ENCODE measurements at places on chromosomes 5 and 9. TPM values are rescaled to one million over a fixed set of nuclear protein-coding genes. Genes with fewer than 3 reads are reported as not detected.

The FOXD4L5 gene
- total RNA-seq: not detected

The GMCL2 gene
- 0.07 TPM for total RNA-seq

The IL9 gene
- total RNA-seq: not detected

The ARL15 gene
- total RNA-seq: 7.4 TPM

The FAXDC2 gene
- total RNA-seq: not detected

- DNase-seq: no peak
Observed at GRCh38 chr5:179840766-179841165, 17.9 kb downstream of the MRNIP start.

- no peak for DNase-seq
Observed at GRCh38 chr5:154647761-154648145, 107.4 kb upstream of the LARP1 start.

GRCh38 chr5:40396317-40396716 is 283.4 kb upstream of the PTGER4 start:
- no peak for DNase-seq

DNA sequence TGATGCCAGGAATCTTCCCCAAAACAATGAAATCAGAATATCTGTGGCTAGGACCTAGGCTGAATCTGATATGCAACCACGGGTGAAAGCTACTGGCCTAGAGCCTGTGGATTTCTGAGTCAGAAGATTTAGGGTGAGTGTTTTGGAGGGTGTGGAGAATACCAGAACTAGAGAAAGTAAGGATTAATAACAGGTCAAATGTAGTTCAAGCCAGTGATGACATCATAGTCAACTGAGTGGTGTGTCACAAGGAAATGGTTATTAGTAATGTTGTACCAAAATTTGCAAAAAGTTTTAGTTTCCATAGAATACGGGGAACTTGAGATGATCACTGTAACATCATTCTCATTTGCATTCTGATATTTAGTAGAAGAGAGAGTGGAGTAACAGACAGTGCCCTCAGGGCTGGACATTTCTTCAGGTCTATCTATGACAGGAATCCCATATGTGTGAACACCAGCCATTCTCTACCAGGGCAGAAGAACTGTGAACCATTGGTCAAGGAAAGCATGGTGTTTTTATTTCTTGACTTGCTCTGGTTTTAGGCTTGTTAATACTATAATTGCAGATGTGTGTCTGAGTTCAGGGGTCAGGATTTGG is 3.7 kb downstream of the GALNT12 start:
- DNase-seq: no peak

Data from activated CD4-positive, alpha-beta T cell treated with anti-CD3 and anti-CD28 coated beads, Interleukin-2, amount 10 ng/mL, durations not matched to agents 24 days and 14 days (primary cell).